ENCODE measurements at places on chromosomes 13 and 19.

DNA sequence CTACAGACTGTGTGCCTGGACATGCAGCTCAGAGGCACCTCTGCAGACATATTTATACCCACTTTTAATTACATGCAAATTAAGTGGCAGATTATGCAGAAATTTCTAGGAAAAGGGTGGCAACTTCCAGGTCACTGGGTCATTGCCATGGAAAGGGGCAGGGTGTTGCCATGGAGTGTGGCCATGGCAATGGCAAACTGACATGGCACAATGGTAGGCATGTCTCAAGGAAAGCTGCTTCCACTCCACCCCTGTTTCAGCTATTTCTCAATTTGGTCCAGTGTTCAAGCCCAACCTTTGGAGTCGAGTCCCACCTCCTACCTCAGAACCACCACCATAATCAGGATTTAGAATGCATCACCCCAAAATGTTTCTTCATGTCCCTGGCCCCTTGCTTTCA, 170.7 kb upstream of the TSHZ3 start:
- no peak for DNase-seq

DNA sequence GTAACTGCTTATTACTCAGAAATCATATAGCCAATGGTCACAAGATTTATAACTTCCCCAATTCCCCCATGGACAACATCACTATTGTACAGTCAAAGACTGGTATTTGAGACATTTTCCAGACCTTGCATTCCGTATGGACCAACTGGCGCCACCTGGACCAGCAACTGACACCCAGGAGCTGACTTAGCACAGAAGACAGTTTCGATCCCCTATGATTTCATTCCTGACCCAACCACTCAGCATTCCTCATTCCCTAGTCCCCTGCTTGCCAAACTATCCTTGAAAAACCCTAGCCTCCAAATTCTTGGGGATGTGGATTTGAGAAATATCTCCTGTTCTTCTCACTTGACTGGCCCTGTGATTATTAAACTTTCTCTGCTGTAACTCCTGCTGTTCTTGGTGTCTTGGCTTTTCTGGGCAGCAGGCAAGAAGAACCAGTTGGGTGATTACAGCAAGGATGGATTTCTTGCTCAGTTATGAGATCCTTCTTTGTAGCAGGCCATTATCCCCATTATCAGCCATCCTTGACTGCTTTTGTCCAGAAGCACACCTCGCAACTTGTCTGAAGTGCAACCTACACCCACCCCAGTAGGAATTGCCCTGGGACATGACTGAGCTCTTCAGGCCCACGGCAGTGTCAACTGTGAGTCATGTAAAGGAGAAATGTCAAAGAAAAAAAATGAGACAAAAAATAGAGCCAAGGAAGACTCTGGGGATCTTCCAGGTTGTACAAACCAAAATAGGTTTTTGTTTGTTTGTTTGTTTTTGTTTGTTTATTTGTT, 13.7 kb upstream of the MAP3K10 start:
- DNase-seq: no peak

GRCh38 chr19:4279530-4280422, 710 bp downstream of the SHD start:
- no peak for DNase-seq

DNA sequence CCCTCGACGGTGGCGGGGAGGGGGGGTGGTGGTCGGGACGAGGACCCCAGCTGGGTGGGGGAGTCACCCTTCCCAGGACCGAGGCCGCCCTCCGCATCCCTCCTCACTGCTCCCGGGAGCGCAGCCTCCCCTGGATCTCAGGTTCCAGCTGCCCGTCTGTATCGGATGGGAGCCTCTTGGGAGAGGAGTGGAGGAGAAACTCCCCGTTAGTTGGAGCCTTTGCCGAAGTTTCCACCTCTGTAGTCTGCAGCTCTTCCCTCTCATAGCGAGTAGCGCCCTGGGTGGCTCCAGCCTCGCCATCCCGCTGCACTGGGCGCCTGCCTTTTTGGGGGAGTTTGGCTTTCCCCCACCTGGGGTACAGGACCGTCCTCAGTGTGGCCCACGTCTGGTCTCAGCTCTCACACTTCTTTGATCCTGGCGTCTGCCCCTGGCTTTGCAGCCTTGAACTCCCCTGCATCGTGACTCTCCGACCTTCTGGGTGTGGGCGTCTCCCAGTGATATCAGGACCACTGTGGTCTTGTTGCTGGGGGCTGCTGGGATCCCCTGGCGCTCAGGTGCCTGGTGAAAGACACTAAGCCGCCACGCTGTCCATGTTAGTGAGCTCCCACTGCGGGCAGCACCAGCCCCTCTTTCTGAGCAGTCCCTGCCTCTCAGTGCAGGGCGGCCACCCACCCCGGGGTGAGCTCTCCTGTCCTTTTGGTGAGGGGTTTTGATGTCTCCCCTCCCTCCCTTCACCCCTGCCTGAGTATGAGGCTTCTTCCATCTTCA, 1.1 kb downstream of the CNOT3 start:
- peak; percentile 18 for DNase-seq

- DNase-seq: no peak
Observed at GRCh38 chr13:96104516-96104915, 14.6 kb downstream of the HS6ST3 start.

- no peak for DNase-seq
Observed at GRCh38 chr13:104683789-104684188, 1617.6 kb upstream of the SLC10A2 start.

DNA sequence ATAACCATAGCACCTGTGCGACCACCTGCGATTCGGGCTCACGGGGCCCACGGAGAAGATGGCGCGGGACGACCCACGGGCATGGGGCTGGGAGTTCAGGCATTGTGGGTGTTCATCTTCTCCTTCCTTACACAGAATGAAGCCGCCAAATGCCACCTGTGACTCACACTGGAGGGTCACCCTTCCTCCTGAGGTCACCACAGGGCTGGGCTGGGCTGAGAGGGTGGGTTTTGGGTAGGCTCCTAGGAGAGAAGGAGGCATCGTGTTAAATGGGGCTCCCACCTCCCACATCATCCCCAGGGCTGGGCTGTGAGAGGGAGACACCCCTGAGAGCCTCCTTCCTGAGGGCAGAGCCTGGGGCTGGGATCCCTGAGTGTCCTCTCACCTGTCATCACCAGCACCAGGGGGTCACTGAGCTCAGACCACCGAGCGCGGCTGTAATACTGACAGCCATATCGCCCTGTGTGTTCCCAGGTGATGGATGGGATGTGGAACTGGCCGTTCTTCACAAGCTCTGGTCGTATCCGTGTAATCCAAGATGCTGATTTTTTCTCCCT, 1.4 kb downstream of the LILRB2 start:
- no peak for DNase-seq

GRCh38 chr13:90445179-90445578, 902.3 kb upstream of the MIR17HG start:
- no peak for DNase-seq

- DNase-seq: no peak
Observed at GRCh38 chr13:78306519-78307206, 296.7 kb downstream of the POU4F1 start.

GRCh38 chr19:48186541-48186991, 16.1 kb downstream of the ZSWIM9 start:
- peak; percentile 72 for DNase-seq

GRCh38 chr13:113064000-113064533, 41.5 kb upstream of the F7 start:
- no peak for DNase-seq

GRCh38 chr19:9891609-9892373, 44.5 kb downstream of the OLFM2 start:
- DNase-seq: no peak

DNA sequence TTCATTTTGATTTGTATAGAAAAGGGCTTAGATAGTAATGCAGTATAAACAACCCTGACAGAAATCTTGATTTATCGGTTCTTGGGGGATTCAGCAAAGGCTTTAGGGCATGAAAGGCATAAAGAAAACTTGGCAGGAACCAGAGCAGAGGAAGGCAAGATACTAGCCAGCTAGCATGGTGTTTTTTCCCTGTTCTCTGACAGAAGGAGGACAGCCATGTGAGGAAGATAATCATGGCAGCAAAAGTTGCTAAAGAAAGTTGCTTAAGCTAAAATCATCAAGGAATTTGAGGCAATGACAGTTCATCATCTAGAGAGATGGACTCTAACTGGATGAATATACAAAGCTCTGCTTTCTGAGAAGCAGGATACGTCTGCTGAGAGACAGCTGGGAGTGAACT, 294.1 kb downstream of the KCNRG start:
- DNase-seq: no peak

- DNase-seq: peak; percentile 14
Observed at GRCh38 chr19:39670998-39671397, 15.3 kb downstream of the LGALS16 start.

- no peak for DNase-seq
Observed at GRCh38 chr19:56377105-56377924, 16.0 kb downstream of the ZNF582 start.

DNA sequence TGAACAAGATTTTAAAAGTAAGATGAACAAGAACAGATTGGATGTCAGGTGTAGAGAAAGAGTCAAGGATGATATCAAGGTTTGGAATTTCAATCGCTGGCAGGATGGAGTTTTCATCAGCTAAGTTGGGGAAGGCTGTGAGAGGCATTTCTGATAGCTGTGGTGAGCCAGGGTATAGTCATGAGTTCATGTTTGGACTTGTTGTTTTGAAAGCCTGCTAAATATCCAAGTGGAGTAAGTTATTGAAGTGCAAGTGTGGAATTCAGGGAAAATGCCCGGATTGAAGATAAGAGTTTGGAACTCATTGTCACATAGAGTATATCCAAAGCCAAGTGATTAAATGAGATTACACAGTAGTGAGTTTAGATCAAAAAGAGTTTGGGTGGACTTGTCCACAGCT, 11.0 kb upstream of the EPSTI1 start:
- DNase-seq: no peak

GRCh38 chr19:1836458-1837221, 11.6 kb downstream of the REXO1 start:
- no peak for DNase-seq

GRCh38 chr19:49879243-49879963, 1.9 kb downstream of the TBC1D17 start:
- no peak for DNase-seq

DNA sequence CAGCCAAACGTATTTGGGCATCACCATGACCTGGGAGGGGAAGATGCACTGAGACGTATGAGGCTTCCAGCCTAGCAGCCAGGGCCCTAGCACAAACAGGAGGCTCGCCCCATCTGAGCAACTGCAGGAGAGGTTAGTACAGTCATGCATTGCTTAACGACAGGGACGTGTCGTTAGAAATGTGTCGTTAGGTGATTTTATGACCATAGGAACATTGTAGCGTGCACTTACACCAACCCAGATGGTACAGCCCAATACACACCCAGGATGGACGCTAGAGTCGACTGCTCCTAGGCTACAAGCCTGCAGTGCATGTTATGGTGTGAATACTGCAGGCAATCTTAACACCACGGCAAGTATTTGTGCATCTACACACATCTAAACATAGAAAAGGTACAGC, 9.3 kb downstream of the CD177 start:
- DNase-seq: no peak

GRCh38 chr19:47994209-47994802, at the start of gene ELSPBP1:
TSS of gene ELSPBP1 (plus strand) at chr19:47994632. CDS start at chr19:48008668, 14,036 bp downstream.
- no peak for DNase-seq

DNA sequence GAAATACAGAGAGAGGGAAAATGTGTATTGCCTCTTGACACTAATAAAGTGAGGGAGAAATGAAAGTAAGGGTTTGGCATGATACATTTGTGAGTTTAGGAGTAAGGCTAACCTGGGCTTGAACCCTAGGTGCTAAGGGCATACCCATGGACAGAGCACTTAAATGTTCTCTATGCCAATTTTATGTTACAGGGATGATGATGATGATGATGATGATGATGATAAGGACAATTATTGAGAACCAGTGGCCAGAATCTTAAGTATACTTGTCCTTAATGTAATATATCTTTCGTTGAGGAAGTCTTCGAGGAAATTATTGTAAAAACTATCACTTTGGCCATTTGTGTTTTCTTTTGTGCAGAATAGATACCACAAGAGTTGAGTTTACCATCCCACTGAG, 33.2 kb downstream of the DPY19L3 start:
- no peak for DNase-seq

Measured in NCI-H2171 treated with DMSO at 0.1 percent for 48 hours (cell line).